ENCODE measurements at places on chromosomes 6 and 20.

DNA sequence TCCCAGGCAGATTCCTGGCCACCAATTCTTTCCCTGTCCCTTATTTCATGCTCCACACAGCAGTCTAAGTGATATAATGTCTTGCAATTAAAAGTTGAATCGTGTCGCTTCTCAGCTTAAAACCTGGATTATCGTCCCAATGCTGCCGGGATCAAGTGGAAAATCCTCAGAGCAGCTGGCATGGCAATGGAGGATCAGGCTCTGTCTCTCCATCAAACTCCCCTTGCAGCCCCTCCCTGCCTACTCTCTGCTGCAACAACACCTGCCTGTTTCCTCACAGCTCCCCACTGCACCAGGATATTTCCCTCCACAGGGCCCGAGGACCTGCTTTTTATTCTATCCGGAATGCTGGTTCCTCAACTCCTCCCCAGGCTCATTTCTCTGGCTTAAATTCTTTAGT is 277.1 kb downstream of the SYNE1 start:
- DNase-seq, result no peak

GRCh38 chr6:100959280-100959679 is 78.2 kb upstream of the ASCC3 start:
- DNase-seq, result no peak

DNA sequence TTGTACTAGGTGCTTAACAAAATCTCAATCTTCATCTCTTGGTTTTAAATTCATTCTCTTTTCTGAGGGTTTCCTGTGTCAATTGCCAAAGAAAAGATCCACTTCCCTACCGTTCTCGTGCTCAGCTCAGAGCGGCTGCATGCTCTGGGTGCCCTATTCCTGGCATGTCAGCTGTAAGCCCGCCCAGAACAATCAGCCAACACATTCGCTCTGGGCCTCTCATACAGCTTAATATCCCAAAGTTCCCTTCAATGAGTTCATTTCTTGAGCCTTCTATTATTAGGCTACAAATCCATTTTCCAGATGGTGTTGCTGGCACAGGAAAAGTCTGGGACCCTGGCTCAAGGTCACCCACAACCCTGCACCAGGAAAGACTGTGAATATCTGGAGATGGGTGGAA is 24.3 kb upstream of the LRFN2 start:
- DNase-seq, result no peak

- no peak for DNase-seq
These were observed 350.5 kb downstream of the ZFAND3 start for GRCh38 chr6:38169977-38170526.

- DNase-seq, result no peak
These were observed 82.4 kb downstream of the PSMB1 start for GRCh38 chr6:170470734-170471133.

- DNase-seq, result no peak
These were observed 4.7 kb upstream of the ADGRF5 start for GRCh38 chr6:46926481-46926880.

DNA sequence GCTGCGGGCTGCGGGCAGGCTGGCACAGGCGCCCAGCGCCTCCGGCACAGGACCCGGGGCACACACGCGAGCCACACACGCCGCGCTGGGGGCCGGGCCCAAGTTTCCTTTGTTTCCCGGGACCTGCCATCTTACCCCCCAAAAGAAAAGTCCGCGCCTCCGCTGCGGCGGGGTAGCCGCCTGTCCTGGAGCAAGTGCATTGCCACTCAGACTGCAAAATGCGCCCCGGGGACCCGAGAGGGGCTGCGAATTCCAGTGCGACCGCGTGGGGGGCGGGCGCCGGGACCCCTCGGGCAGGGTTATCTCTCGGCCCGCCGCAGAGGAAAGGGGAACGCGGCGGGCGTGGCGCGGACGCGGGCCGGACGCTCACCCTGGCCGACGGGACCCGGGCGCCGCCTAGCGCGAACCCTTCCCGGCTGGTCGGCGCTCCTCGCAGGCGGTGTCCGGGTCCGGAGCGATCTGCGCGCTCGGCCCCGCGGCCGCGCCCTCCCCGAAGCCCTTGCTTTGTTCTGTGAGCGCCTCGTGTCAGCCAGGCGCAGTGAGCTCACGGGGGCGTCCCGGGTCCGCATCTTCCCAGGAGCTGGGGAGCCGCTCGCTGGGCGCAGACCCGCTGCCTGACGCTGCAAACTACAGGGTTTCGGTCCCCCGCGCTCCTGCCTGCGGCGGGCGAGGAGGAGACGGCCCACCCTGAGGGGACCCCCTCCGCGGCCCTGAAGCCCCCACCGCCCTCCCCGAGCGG is 639 bp upstream of the CD24 start:
- no peak for DNase-seq

DNA sequence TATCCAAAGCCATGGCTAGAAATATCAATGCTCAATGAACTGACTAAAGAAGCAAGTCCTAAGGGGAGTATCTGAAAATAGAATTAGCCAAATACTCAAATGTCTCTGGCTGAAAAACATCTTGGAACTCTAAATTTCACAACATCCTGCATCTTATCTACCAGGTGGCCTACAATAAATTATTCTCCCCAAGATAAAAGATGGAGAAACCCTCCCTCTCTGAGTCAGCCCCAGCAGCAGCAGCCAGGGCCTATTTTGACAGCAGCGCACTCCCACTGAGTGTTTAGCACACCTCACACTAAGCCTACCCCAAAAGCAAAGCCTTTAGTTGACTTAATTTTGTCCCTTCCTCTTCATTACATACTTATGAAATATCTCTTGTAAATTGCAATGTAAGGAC is 5.9 kb downstream of the CALHM6 start:
- no peak for DNase-seq

DNA sequence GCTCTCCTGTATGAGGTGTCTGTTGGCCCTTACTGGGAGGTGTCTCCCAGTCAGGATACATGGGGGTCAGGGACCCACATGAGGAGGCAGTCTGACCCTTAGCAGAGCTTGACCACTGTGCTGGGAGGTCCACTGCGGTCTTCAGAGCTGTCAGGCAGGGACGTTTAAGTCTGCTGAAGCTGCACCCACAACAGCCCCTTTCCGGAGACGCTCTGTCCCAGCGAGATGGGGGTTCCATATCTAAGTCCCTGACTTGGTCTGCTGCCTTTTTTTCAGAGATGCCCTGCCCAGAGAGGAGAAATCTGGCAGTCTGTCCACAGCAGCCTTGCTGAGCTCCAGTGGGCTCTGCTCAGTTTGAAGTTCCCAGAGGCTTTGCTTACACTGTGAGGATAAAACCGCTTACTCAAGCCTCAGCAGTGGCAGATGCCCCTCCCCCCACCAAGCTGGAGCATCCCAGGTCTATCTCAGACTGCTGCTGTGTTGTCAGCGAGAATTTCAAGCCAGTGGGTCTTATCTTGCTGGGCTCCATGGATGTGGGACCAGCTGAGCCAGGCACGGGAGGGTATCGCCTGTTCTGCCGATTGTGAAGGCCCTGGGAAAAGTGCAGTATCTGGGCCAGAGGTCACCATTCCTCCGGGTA is 36.3 kb upstream of the IBTK start:
- no peak for DNase-seq

DNA sequence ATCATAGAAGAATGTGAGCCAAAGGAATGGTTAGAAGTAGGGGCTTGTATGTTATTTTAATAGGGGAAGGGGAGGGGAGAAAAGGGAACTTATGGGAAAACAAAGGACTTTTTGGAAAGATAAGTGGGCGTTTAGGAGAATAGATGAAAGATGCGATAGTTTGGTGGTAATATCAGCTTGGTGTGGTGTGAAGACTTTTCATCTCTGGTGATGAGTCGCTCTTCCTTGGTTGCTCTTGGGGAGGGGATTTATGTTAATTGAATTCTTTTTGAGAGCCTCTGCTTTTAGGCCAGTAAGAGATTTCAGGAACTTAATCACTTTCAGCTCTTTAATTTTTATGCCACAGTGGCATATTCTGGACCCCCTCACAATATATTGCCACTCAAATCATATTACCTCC is 10.8 kb downstream of the HECA start:
- DNase-seq, result no peak

GRCh38 chr20:41214666-41215065 is 77.3 kb downstream of the PLCG1 start:
- no peak for DNase-seq

DNA sequence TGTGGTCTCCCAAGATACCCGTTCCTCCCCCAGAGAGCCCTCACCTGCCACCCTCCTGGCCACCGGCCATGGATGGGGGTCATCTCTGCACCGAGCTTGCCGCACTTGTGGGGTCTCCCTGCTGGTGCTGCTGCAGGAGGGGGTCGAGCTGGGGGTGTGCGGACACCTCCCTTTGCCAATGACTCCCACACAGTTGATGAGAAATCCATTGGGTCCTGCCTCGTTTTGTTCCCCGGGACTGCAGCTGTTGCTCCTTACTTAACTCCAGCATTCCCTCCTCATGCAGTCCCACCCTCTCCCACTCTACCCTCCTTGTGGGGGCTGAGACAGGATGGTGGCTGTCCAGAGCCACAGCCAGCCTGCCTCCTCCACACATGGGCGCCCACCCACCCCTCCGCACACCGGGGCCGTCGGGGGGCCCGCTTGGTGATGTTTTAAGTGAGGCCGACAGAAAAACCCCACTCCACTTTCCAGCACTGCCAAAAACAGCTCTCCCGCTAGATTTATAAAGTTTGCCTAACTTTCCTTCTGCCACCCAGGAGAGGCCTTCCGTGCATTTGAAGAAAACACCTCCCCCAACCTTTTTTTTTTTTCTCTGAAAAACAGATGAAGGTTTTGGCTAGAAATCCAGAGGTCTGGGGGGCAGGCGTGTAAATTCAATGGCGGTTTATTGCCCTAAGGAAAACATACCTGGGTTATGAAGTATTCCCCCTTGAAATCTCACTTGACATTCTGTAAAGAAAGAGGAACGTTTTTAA is 53.5 kb upstream of the APCDD1L start:
- no peak for DNase-seq

DNA sequence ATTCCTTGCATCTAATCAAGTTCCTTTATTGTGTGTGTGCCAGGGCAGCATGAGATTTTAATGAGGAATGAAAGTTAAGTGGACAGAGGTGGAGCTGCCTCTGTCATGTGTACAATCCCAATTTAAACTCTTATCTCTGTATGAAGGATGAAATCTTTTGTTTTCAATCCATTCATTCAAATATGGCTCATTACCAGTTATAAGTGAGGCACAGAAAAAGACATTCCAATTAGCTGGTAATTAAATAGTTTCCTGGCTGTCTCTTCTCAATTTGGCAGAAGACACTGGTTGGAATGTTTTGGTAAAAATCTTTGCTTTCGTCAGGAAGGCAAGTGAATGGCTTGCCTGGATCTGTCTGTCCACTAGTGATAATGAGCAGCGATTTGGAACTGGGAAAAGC is 46.4 kb downstream of the CLVS2 start:
- no peak for DNase-seq

GRCh38 chr20:62554214-62554897 is 78.6 kb upstream of the GATA5 start:
- no peak for DNase-seq

DNA sequence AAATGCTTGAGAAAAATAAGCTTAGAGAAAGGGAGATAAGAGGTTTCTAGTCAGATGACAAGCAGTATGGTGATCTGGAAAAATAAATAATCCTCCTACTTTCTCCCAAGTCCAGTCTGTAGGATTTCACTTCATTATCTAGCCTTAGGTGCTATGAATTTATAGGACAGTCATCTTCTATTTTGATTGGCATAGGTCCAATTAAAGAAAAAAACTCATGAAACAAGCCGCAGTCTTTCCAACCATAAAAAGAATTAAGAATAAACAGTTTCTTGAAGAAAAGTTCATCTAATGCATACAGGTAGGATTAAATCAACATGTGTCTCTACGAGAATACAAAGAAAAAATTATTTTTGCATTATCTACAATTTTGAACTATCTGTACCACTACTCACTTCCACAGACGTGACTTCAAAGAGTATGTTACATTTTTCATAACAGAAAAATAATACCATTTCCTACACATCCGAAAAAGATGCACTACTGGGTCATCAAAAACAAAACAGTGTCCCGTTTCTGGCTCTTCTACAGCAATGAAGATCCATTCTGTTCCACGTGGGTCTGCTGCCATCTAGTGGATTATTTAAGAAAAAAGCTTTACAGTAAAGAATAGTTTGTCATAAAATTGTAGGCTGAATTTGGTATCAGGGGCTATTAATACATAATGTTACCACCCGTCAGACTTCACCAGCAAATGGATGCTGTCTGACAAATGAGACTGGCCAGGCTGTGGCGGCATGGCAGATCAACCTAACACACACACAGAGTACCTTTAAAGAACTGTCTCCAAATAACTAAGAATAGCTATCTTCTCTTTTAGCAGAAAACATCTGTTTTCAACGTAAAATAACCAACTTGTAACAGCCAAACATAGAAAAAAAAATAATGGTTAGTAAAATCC is 28.9 kb downstream of the STX7 start:
- DNase-seq, result peak; percentile 73

DNA sequence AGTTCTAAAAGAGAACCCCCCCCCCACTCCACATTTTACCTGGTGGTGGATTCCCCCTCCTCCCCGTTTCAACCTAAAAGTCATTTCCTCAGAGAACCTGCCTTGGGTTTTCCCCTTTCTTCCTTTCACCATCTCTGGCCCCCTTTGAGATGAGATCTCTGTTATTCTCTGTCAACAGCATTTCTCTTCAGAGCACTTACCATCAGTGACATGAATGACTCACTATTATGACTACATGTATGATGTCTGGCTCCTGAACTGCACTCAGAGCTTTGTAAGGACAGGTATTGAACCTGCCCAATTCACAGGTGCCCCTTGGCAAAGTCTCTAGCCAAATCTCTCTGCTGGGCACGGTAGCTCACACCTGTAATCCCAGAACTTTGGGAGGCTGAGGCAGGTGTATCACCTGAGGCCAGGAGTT is 61.4 kb upstream of the JARID2 start:
- no peak for DNase-seq

- DNase-seq, result no peak
These were observed 5.7 kb downstream of the BACH2 start for GRCh38 chr6:90290811-90291420.

GRCh38 chr20:2984956-2985661 is 58.3 kb upstream of the GNRH2 start:
- no peak for DNase-seq

GRCh38 chr6:99151634-99152346 is 197.7 kb downstream of the FAXC start:
- peak; percentile 41 for DNase-seq

- peak; percentile 20 for DNase-seq
These were observed 28.6 kb downstream of the FOXO3 start for GRCh38 chr6:108589244-108589791.

- no peak for DNase-seq
These were observed 622.9 kb upstream of the CDH4 start for GRCh38 chr20:60629206-60629605.

DNA sequence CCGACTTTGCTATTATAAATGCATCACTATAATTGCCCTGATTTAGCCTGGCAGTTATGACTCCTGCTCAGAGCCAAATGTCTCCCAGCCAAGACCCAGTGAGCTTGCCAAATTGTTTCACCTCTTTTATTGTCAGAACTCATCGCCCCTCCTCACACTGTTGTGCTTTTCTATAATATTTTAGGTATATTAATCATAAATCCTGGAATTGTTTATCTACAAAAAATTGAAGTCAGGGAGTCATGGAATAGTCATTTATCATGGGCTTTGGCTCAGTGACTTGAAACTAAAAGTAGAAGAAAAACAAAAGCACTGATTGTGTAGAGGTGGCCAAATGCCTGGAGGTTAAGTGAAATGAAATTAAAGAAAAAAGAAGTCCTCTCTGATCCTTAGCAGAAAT is 85.6 kb downstream of the PFDN4 start:
- DNase-seq, result no peak

Data from AML-193 (cell line).